ENCODE measurements at places on chromosomes 13 and 19.

- no peak for DNase-seq
Measured at GRCh38 chr13:97627566-97627965, 193.6 kb downstream of the RAP2A start.

DNA sequence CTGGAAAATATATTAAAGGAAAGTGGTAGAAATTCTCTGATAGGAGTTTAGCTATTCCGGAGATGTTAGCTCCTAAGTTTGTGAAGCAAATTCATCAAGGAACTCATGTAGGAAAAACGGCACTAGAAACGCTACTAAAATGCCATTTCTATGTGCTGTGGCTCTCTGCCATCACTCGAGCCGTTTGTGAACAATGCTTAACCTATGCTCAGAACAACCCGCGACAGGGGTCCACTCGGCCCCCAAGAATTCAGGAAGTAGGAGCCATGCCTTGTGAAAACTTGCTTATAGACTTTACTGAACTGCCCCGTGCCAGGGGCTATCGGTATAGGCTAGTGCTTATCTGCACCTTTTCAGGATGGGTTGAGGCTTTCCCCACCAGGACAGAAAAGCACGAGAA lies 14.2 kb upstream of the SLC15A1 start:
- no peak for DNase-seq

GRCh38 chr19:4522291-4523002 lies 4.2 kb upstream of the PLIN4 start:
- DNase-seq, result no peak

- DNase-seq, result no peak
Measured at GRCh38 chr19:36101550-36102327, 9.2 kb upstream of the OVOL3 start.

DNA sequence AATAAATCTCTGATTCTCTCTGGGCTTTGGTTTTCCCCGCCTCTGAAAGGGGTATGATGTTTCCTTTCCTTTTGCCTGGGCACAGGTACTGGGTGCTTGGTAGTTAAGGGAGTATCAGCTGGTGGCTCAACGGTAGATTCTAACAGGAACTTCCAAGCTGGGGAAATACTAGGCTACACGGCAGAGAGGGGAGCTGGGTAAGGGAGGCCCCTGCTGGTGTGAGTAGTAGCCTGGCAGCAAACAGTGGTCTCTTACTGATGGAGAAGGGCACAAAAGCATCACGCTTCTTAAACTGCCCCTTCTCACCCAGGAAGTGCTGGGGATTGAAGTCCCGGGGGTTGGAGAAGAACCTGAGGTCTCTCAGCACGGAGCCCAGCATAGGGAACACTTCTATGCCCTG lies 26.9 kb upstream of the CYP2A7 start:
- DNase-seq, result no peak

DNA sequence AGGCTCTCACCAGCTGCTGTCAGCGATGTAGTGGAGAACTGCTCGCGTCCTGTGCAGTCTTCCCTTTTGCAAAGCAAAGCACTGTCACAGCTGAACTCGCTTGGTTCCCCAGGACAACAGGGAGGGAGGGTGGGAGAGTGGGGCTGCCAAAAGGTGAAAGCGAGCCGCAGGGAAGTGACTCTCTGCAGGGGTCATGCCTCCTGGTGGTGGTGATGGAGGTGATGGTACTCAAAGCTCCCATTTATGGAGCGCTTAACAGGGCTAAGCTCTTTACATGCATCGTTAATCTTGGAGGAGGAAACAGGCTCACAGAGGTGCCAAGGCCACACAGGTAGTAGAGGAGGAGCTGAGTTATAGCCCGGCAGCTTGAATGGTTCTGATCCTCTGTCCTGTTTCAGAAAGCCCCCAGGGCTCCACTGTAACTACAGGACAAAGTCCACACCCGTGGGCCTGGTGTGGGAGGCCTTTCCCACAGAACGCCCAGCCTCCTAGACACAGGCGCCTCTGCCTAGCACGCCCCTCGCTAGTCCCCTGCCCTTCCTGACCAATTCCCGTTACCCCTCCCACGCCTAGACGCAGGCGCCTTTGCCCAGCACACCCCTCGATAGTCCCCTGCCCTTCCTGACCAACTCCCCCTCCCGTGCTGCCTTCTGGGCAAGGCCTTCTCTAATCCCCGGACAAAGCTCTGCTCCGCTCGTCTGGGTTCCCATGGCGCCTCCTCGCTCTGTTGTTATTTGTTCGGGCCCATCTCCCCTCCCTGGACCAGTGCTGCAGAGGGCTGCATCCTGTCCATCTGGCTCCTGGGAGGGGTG lies 10.7 kb downstream of the PPP1R37 start:
- no peak for DNase-seq

DNA sequence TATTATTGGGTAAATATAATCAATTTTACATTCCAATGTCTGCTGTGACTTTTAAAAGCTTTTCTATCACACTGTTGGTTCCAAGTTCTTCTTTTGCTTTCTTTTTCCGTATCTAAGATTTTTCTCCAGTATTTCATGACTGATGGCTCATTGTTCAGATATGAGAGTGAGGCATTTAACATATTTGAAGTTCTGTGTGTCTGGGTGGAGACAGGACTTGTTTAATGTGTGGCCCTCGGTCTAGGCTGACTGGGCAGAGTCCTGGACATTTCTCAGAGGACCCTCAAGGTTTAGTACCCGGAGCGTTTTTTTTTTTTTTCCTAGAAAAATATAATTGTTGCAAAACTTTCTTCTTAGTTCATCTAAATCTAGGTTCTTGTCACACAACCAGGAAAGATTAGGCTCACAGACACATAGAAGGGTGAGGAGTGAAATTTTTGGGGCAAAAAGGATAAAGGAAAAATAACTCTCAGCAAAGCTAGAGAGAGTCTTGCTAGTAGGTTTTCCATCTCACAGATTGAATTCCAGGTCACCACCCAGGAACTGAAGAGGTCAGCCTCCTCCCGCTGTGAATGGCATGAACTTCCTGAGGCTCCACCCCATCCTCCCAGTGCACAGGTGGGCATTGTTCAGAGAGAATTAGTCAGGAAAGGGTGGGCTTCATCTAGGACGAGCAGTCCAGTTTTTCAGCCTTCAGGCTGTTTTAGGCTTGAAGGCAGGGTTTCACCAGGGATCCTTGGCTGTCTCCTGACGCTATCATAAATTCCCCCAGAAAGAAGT lies 1002.4 kb upstream of the PCDH9 start:
- no peak for DNase-seq

DNA sequence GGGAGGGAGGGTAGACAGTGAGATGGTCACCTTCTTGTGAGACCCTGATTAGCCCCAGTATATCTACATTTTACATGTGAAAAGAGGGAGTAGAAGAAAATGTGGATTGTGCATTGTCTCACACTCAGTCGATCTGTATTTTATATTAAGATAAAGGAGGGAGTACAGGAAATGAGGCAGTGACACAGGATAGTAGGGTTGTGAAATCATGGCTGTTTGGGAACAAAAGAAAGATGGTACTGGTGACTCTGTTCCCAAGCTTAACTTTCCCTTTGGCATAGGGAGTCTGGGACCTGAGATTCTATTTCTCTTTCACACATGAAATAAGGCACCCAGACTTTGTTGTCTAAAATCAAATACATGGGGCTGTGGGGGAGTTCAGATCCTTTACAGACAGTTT lies 194.7 kb downstream of the ABCC4 start:
- no peak for DNase-seq

- DNase-seq, result no peak
Measured at GRCh38 chr13:31009166-31009565, 76.7 kb downstream of the TEX26 start.

DNA sequence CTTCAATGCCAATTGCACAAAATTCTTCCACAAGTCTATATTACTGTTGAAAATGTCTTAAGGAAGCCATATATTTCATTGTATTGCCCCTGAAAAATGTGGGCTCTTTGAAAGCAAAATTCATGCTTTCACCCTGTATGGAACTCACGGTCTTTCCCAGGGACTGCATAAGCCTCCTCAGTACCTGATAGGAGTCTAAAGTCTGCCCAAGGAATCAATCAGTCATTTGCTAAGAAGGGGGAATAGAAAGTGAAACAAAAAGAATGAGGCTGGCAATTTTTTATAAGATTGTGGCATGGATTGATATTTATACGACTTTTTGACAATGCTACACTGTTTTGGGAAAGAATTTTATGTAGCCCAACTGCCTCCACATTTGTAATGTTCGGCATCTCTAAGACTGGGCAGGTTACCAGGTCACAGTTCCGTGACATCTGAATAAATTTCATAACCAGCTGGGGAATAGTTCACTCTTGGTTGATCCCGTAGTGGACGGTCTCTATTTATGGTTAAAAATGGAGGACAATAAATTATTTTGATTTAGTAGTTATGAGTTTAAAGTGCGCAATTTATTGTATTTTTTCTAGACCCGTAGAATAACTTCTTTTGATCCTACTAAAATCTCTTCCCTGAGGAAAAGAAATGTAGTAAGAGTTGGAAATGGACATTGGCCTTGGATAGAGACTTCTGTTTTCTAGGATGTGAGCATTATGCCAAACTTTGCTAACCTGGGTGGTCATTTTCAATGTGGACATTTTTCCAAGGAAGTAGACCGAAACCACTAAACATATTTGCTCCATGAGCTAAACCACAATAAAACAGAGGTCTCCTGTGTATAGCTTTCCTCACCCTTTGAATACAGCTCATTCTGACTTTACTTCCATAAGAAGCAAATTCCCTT lies 1585.4 kb downstream of the EFNB2 start:
- no peak for DNase-seq

DNA sequence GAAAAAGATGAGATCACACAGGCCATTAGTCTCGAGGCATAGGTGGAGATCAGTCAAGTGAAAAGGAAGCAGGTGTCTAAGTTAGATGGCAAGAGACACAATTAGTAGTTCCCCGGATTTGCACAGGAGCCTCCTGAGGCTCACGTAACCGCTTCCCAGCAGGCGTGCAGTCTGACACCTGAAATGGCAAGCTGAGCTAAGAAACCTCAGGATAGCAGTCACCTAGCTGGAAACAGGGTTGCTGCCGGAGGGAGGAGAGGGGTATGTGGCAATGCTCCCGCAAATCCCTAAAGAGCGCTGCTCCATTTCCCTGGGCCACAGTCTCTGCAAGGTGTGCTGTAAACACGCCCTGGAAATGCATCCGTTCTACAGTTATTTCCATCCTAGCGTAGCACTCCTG lies 1151.0 kb downstream of the DIAPH3 start:
- DNase-seq, result no peak

DNA sequence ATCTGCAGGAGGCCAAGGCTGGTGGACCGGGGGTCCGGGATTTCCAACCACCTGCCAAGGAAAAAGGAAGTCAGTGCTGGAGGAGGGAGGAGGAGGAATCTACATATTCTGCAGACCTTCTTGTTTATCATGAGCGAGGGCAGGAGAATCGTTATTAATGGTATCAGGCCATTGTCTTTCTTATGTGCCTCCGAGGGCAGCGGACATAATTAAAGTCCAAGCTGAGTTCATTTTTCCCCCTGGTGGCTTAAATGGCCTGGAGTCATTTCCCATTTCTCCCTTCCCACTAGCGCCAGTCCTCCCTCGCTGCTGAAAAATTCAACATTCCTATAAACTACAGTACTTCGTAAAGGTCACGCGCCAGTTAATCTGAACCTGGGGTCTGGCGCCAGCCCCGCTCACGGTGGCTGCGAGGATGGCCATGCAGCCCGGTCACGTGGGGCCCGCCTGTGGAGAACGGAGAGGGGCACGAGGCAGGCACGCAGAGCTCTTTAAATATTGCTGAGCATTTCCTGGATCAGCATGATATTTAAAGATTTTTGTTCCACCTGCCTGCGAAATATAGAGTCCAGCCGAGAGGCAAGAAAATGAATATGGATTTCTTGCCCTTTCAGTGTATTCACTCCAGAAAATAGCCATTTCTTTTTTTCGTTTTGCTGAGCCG lies 85.2 kb upstream of the PCDH8 start:
- no peak for DNase-seq

DNA sequence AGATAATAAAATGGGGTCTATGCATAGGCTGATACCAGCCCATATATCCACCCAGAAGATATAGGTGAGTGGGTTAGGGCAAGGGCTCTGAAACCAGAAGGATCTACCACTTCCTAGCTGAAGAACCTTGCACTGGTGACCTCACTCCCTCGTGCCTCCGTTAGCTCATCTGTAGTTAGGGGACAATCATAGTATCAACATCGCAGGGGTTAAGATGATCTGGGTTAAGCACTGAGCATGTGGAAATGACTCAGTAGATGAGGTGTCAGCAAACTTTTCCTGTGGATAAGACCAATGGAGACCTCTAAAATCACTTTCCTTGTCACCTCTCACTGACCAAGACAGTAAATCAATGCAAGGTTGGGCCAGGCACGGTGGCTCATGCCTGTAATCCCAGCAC lies 30.5 kb downstream of the TNFSF14 start:
- no peak for DNase-seq

DNA sequence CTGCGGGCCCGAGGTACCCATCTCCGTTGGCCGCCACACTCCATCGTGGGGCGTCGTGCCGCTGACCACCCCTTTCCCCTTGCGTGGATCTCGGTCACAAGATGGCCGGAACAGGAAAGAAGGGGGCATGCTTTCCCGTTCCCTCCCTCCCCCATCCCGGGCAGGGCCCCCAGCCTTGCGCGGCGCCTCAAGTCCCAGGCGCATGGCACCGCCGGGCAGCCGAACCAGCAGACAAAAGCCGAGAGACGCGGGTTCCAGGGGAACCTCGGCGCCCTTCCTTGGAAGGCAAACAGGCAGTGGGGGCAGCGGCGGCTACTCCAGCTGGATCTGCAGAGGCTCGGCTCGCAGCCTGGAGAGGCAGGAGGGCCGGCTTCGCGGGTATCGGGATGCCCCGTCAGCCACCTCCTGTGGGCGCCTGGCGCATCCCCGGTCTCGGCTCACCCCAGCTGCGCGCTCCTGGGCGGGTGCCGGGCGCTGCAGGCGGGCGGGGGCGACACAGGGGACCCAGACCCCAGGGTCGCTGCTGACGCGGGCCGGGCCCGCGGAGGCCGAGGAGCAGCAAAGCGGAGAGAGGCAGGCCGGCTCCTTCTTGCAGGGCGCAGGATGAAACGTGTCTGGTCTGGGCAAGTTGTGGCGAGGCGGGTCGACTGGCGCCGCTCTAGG lies 439 bp downstream of the DZIP1 start:
- DNase-seq, result no peak

DNA sequence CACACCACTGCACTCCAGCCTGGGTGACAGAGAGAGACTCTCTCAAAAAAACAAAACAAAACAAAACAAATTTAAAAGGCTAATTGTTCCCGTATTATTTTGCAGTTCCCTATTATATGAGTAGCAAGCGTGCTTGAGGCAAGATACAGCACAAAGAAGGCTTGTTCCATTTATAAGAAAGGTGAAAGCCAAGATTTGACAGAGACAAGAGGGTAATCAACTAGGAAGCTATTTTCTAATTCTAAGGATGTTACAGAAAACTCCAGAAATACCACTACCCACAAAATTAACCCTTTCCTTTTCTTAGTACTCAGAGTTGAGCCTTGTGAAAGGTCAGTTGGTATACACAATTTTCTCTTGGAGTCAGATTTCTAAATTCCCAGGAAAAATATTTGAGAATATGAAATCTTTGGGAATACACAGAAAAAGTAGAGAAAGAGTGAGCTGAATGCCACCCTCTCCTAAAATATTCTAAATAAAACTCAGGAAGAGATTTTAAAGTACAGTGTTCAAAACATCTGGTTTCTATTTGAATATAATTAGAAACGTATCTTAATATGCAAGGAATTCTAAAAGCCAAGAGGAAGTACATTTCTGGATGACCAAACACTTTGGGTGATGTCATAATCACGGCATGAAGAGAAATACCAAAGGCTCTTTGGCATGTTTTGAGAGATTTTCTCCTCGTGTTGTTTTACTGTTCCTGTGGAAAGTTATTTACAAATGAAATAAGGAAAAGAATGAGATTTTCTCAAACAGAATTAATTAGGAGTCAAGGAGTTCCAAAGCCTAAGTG lies 63.0 kb upstream of the FLT1 start:
- no peak for DNase-seq

- DNase-seq, result no peak
Measured at GRCh38 chr19:17076543-17076991, 990 bp downstream of the MYO9B start.
